ENCODE measurements at places on chromosomes 2 and 18.

- no peak for DNase-seq
Observed at GRCh38 chr2:136751406-136751805, 13.9 kb upstream of the THSD7B start.

DNA sequence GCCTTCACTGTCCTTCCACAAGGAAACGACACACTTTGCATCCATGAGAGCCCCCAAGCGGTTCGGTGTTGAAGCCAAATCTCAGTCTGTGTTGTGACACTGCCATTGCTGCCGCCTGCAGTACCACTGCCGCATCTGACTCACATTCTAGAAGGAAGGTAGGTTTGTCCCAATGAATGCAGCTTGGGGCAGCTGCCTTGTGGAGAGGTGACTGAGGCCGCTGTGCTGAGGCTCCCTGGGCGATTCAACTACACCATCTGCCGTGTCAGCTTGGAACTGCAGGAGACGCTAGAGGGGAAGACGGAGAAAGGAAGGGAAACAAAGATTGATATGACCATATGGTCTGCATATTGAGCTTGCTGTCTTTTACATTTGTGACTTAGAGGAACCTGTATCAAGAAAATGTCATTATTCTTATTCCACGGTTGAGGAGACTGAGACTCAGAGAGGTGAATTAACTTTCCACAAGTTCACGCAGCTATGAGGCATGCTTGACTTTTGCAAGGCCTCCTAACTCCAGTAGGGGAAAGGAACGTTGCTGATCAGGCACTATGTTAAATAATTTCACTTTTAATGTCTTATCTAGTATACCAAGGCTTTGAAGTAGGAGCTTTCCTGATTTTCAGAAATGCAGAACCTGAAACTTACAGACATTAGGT lies 43.5 kb upstream of the LMAN1 start:
- peak; percentile 20 for DNase-seq

- no peak for DNase-seq
Observed at GRCh38 chr2:75587954-75588587, 27.3 kb upstream of the EVA1A start.

DNA sequence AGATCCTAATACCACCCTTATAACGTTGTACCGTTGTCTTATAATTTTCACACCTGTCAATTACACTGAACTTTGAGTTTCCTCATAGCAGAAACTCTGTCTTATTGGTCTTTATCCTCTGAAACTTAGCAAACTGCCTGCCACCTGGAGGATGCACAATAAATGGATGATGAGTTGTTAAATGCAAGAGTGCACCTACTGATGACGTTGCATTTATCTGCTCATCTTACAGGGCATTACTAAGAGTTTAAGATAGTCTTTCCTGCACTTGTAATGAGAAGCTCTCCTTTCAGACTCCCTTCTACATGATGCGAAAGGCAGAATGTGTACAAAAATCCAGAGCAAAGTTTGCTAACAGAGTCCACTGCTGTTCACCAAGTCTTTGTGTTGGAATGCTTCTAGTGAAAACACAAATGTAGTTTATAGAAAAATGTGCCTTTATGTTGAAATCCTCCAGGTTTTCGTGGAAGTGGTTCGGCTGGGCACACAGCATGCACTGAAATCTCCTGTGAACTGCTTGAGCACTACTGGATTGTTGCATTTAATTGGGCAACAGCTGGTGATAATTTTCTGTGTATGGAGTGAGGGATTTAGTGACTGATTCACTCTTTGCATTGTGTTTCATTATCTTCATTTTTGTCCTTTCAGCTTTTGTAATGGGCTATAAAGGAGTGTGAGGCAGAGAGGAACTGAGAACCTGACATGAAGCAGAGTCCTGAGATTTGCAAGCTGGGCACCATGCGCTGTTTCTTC lies 665.8 kb upstream of the ID2 start:
- DNase-seq, result no peak

GRCh38 chr2:188380280-188380679 lies 88.6 kb downstream of the GULP1 start:
- DNase-seq, result no peak

- no peak for DNase-seq
Observed at GRCh38 chr2:178403671-178404306, 47.2 kb downstream of the PRKRA start.

- no peak for DNase-seq
Observed at GRCh38 chr2:111134055-111134454, 13.3 kb downstream of the BCL2L11 start.

DNA sequence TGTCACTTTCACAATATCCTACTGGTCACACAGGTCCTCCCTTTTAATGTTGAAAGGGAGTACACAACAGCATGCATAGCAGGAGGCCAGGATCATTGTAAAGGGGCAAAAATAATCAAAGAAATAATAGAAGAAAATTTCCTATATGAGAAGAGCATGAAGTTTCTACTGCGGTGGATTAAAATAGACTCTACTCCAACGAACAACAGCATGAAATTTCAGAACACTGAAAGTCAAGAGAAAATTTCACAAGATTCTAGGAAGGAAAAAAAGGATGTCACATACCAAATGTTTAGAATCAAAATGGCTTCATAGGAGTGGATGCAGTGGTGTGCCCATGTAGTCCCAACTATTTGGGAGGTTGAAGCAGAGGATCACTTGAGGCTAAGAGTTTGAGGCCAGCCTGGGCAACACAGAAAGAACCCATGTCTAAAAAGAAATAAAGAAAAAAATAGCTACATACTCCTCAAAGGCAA lies 72.0 kb upstream of the EPAS1 start:
- DNase-seq, result no peak

DNA sequence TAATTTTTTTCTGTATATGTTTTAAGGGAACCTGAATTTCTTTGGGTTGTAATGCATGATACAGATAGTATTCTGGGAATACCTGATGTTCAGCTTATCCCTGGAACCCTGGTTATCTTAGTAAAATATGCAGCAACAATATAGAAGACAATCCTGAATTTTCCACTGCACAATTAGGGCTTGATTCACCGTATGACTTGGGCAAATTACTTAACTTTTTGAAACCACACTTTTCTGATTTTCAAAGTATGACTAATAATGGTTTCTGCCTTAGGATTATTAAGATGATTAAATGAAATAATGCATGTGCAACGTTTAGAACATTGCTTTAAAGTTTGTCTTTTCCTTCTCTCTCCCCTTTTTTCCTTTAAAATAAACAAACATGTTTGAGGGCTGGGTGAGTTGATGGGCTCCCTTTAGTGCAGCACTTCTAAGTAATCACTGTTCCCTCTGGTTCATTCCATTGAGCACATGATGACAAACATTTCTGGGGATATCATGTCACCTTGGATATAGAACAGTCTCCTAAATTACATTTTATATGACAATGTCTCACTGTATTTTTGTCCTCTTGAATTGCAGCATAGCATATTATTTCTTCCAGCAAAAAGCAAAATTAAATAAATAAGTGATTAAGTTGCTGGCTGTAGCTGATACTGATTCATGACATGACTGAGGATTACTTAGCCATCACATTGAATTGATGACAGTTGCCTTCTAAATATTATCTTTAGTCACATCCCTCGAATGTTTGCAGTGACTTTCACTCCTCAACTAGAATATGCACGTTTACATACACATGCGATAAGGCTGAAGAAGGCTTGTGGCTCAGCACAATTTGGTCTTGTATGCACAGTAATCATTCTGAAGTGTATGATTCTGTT lies 254.5 kb downstream of the NEDD4L start:
- DNase-seq, result no peak

GRCh38 chr2:10371441-10372196 lies 68.9 kb downstream of the HPCAL1 start:
- DNase-seq, result no peak
